ENCODE measurements at places on chromosomes 13 and 19. TPM values are rescaled to one million over a fixed set of nuclear protein-coding genes. Genes with fewer than 3 reads are reported as not detected.

The PSG7 gene
- total RNA-seq: not detected

The KLK5 gene
- total RNA-seq: not detected

The LMTK3 gene
- not detected for total RNA-seq

The ZNF730 gene
- 0.72 TPM for total RNA-seq

The ISOC2 gene
- 55.4 TPM for total RNA-seq

The FPR2 gene
- 0.36 TPM for total RNA-seq

The MIA gene
- total RNA-seq: not detected

The EHD2 gene
- 144 TPM for total RNA-seq

The CDKN2D gene
- total RNA-seq: 4.0 TPM

The ALKBH7 gene
- 48.9 TPM for total RNA-seq

The CYP2A7 gene
- not detected for total RNA-seq

The C1QTNF9 gene
- not detected for total RNA-seq

The ZNF418 gene
- 5.1 TPM for total RNA-seq

The ONECUT3 gene
- total RNA-seq: not detected

The TMEM86B gene
- total RNA-seq: 2.5 TPM

The KLK7 gene
- not detected for total RNA-seq

The SELENOV gene
- not detected for total RNA-seq

The SYT5 gene
- total RNA-seq: not detected

The CRLF1 gene
- total RNA-seq: 6.9 TPM

The ZNF546 gene
- 8.7 TPM for total RNA-seq

The TMEM147 gene
- total RNA-seq: 93.1 TPM

The GRAMD1A gene
- total RNA-seq: 33.6 TPM

The FLT1 gene
- under 0.01 TPM for total RNA-seq

The PIAS4 gene
- total RNA-seq: 21.4 TPM

The CACNA1A gene
- 2.1 TPM for total RNA-seq

The AMER2 gene
- not detected for total RNA-seq

The BEST2 gene
- total RNA-seq: not detected

The IL12RB1 gene
- total RNA-seq: 0.29 TPM

The C19orf53 gene
- 34.8 TPM for total RNA-seq

The ZNF865 gene
- total RNA-seq: 1.5 TPM

The SIX5 gene
- total RNA-seq: 11.8 TPM

The FXYD3 gene
- not detected for total RNA-seq

The ZNF98 gene
- total RNA-seq: under 0.01 TPM

The SYCN gene
- total RNA-seq: not detected

The VSTM1 gene
- total RNA-seq: not detected

The ELAVL3 gene
- total RNA-seq: not detected

The NCR1 gene
- 0.36 TPM for total RNA-seq

The OR7G2 gene
- not detected for total RNA-seq

The ZNF682 gene
- total RNA-seq: 5.9 TPM

The ZNF320 gene
- total RNA-seq: 11.2 TPM

The TRPC4 gene
- total RNA-seq: 9.8 TPM

The CYP2A6 gene
- not detected for total RNA-seq

The RUBCNL gene
- 6.5 TPM for total RNA-seq

The OR7D2 gene
- not detected for total RNA-seq

The NFILZ gene
- total RNA-seq: not detected

The CEACAM21 gene
- total RNA-seq: not detected

The NKPD1 gene
- 0.29 TPM for total RNA-seq

The MAU2 gene
- total RNA-seq: 39.1 TPM

The CDX2 gene
- total RNA-seq: not detected
